NCI-H2081 (cell line): ENCODE measurements at places on chromosomes 5 and 9.
A peak's percentile ranks its signal among the peaks of the same experiment; 100 is the strongest.

DNA sequence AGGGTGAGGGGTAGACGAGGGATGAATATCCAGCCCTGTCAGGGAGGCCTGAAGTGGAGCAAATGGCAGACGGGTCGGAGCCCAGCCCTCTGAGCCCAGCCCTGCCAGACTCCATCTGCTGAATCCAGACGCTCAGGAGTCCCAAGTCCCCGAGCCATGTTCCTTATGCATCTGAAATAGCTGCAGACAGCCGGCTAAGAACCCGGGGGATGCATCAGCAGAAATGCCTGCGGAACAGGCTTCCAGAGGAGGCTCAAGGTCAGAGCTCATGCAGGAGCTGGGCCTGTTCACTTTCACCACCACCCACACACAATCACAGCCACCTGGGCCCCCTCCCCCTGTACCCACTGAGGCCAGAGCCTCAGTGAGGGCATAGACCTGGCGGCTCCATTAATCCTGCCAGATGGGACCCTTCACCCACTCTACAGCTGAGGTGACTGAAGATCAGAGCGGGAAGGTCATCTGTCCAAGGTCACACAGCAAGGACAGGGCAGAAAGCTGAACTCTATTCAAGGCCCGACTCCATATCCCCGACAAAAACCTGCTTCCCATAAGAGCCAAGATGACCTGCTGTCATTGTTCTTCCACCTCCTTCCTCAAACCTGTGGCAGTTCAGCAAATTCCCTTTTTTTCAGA lies 24.4 kb upstream of the AKNA start:
- DNase-seq = no peak

DNA sequence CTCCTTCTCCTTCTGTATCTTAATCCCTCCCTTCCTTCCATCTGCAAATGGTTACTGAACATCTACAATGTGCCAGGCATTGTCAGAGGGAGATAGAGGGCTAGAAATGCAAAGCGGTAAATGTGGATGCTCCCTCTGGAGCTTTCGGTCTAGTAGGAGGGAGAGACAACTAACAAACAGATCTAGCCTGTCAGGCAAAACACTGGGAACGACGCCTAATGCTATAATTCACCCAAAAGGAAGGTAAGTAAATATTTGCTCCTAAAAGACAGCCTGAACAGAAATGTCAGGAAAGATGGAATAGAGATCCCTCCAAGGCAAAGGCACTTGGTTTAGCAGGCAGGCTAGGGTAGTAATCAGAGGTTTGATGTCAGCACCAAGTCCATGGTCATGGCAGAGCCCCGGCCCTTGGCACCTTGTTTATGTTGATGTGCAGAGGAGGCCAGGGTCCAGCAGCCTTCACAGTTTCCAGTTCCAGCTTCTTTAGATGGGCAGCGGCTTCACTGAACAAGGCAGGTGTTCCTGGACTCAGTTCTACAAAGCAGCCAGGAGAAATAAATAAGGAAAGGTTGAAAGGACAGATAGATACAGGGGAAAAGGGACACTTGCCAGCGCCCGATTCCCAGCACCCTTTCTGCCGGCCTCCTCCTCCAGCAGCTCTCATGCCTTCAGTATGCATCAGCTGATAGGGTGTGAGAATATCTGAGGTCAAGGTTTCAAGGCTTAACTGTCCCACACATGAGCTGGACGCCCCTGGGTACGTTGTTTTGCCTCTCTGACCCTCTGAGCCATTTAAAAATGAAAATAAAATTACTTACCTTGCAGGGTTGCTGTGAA lies 46.5 kb upstream of the FRRS1L start:
- peak; percentile 12 for DNase-seq

DNA sequence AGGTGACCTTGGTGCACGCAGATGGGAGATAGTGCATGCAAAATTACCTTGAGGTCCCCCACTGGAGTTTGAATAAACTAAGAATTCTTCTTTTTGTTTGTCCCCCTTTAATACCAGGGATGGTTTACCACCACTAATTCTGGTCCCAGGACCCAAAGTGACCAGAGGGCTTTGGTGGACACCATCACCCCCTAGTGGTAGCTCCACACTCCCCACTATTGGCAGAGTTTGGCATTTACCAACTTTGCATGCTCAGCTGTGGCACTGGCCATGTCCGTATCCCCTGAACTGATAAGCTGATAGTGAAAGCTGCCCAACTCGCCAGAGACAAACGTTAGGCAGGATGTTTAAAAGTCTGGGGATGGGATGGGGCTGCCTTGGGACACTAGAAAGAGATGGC lies 3.3 kb downstream of the ASTN2 start:
- peak; percentile 30 for DNase-seq

- no peak for DNase-seq
Measured at GRCh38 chr5:69467442-69468225, 25.0 kb upstream of the OCLN start.

DNA sequence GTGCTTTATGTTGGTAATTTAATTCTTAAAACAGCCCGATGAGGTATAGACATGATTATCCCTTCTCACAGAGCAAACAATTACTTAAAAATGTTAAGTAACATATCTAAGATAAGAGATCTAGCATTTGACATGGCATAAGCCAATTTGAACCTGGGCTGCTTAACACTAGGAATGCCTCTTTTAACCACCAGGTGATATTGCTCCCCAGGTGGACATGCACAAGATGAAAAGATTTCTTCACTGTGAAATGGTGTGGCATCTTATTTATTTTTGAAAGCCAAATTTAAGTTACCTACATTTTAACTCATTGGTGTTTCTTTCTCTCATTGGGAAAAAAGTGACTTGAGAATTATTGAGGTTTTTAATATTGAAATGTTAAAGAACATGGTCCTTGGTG lies 15.8 kb upstream of the LRRC70 start:
- DNase-seq = no peak

DNA sequence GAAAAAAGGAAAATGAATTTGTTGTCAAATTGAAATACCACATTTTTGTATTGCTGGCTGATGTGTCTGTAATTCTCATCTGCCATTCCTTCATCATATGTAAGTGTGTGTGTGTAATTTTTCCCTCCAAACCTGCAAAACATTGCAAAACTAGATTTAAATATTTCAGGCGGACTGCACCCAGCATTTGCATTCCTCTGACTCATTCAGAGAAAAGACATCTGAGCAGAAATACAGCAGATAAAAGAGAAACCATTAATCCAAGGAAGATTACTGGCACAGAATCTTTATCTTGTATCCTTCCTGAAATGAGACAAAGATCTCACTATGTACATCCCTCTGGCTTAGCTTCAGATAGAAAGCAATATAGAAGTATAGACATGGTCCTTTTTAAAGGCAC lies 275.3 kb downstream of the TMEM38B start:
- DNase-seq = no peak

- DNase-seq = no peak
Measured at GRCh38 chr5:122805481-122805880, 30.6 kb downstream of the SNX2 start.

DNA sequence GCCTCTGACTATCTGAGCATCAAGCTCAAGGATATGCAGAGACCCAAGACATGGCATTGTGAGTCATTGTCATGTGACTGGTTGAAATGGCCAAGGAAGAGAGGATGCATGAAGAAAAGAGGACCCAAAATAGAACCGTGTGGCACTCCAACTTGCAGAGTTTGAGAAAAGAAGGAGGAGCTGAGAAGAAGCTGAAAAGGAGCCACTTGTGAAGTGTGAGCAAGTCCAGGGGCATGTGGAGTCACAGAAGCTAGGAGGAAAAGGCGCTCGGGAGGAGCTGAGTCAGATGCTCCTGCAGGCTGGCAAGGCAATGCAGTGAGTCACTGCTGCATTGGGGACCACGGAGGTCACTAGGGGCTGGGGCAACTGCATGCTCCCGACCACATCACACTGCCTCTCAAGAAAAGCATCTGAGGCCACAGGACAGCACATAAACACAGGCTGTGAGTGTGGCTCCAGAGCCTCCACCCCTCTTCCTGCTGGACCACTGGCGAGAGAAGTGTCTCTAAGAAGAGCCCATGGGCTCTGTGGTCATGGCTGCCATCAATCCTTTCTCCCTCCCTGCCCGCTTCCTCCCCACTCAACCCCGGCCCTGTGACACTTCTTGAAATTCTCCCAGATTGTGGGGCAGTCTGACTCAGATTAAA lies 197.6 kb downstream of the DRD1 start:
- DNase-seq = no peak

- no peak for DNase-seq
Measured at GRCh38 chr5:80622756-80623155, 31.7 kb upstream of the MSH3 start.

- no peak for DNase-seq
Measured at GRCh38 chr5:164832516-164832915, 1327.1 kb downstream of the MAT2B start.

DNA sequence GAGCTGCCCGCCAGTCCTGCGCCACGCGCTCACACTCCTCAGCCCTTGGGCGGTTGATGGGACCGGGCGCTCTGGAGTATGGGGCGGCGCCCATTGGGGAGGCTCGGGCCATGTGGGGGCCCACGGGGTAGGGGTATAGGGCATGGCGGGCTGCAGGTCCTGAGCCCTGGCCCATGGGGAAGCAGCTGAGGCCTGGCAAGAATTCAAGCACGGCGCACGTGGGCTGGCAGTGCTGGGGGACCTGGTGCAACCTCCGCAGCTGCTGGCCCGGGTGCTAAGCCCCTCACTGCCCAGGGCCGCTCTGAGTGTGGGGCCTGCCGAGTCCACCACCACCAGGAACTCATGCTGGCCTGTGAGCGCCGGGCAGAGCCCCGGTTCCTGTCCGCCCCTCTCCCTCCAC lies 229.6 kb upstream of the ZNF608 start:
- no peak for DNase-seq

DNA sequence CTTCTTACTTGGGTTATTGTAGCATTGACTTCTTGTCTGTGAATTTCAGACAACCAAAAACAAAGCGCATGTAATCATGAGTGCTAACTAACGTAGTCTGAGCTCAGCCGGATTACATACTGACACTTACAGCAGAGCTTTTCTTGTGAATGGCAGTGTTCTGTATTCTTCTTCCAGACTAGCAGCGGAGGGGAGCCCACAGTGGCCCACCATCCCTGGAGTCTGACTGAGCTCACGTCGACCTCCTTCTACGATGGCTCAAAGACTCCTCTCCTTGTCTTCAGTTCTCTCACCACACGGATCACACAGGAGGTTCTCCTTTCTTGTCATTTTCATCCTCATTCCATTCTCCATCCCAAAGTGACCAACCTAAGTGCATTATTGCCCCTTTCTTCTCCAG lies 211.4 kb downstream of the CHSY3 start:
- DNase-seq = no peak

GRCh38 chr9:136088481-136088938 lies 6.6 kb downstream of the NACC2 start:
- DNase-seq = no peak

DNA sequence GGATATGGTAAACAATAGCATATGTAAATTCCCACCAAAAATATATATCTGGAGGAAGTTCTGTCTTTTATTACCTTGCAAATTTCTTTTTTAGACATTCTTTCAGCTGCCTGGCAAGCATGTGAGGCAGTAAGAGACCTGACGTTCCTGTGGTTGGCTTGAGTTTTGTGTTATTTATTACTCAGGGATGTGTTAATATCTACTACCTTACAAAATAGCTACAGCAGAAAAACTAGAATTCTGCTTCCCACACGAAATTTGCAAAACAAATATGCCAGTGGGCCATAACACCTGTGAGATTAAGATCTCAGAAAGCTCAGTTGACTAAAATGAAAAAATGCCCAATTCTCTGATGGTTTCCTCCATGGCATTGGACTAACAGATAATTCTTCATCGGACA lies 274.2 kb downstream of the TMEM167A start:
- no peak for DNase-seq

DNA sequence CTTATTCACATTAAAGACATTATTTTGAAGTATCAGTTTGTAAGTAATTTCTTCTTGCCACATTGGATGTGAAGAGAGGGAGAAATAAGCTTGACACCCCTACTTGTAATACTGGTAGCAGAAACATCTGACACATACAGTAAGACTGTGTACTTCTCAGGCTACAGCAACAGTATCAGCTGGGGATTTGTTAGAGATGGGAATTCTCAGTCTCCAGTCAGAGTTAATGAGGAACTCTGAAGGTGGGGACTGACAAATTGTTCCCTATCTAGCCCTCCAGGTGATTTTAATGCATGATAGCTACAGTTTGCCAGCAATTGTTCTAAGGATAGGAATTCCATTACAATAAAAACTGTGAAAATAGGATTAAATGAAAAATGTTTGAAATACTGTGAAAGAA lies 524.8 kb downstream of the PRR16 start:
- no peak for DNase-seq

DNA sequence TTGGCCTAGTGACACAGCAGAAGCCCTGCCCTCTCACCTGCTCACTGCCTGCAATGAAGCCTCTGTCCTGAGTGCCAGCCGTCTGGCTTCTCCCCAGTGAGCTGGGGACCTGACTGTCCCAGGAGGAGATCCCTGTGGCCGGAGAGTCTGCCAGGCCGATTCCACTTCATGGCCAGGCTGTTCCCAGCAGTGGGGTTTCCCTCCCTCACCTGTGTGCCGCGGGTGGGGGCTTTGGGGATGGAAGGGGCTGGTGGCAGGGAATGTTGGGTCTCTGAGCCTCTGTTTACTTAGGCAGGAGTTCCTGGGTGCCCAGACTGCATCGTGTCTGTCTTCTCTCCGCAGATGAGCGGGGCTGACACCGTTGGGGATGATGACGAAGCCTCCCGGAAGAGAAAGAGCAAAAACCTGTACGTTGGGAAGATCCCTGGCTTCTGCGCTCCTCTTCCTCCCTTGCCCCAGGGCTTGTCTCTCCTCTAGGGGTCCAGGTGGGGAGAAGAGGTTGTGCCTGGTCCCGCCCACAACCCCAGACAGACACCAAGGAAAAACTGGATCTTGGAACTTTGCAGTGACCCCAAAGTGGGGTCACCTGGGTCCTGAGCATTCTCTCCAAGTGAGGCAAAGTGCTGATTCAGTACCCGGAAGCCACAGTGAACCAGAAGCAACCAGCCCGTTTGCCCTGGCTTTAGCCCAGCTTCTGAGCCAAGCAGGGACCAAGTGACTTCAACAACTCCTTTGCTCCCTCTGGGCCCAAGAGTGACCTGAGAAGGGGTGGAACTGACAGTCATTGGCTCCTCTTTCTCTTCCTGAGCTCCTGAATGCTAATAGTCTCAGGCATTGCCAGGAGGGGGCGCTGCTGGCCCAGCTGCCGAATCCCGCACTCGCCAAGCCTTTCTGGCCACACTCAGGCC lies 127.7 kb downstream of the RGS3 start:
- peak; percentile 60 for DNase-seq

- peak; percentile 89 for DNase-seq
Measured at GRCh38 chr5:38809388-38810359, 36.1 kb upstream of the OSMR start.

DNA sequence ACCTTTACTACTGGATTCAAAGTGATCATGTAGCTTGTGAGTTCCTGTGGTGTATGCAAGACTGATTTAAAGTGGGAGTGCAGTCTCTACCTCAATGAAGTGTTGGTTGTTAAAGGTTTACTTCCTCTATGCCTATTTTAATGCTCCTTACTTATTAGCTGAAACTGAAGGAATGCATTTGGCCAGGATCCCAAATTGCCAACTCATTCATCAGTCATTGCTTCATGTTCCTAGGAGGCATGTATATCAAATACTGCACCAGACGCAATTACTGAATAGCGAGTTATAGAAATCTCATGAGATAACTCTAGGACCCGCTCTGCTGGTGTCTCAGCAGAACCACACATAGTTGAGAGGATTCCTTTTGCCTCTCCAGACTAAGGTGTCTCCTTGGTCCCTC lies 143.0 kb upstream of the RPS23 start:
- DNase-seq = no peak
